ENCODE measurements at places on chromosomes 3 and 15. TPM values are rescaled to one million over a fixed set of nuclear protein-coding genes. Genes with fewer than 3 reads are reported as not detected.

FANCD2OS gene
- not detected for total RNA-seq

GNAI2 gene
- total RNA-seq = 48.7 TPM

TNK2 gene
- total RNA-seq = 20.8 TPM

SCAPER gene
- 3.6 TPM for total RNA-seq

AADAC gene
- 16.3 TPM for total RNA-seq

HAPLN3 gene
- 26.5 TPM for total RNA-seq

TMEM207 gene
- total RNA-seq = not detected

P2RY14 gene
- total RNA-seq = not detected

XIRP1 gene
- 0.06 TPM for total RNA-seq

NLGN1 gene
- not detected for total RNA-seq

P2RY12 gene
- total RNA-seq = not detected

FRMD5 gene
- 2.6 TPM for total RNA-seq

CELF6 gene
- total RNA-seq = 0.07 TPM

ZMYND10 gene
- 1.5 TPM for total RNA-seq

SCAANT1 gene
- not detected for total RNA-seq

PP2D1 gene
- total RNA-seq = not detected

RFTN1 gene
- total RNA-seq = 3.7 TPM

INSYN1 gene
- total RNA-seq = 2.2 TPM

LEO1 gene
- 52.0 TPM for total RNA-seq

PLSCR2 gene
- not detected for total RNA-seq

KNL1 gene
- 3.8 TPM for total RNA-seq

IL5RA gene
- not detected for total RNA-seq

TJP1 gene
- total RNA-seq = 80.2 TPM

SQOR gene
- 83.2 TPM for total RNA-seq

PLA1A gene
- 0.21 TPM for total RNA-seq

TMEM108 gene
- total RNA-seq = not detected

KLHL6 gene
- not detected for total RNA-seq

GUCA1C gene
- total RNA-seq = not detected

COL6A5 gene
- not detected for total RNA-seq

SAMMSON gene
- total RNA-seq = not detected

ZNF80 gene
- total RNA-seq = not detected

KBTBD13 gene
- total RNA-seq = not detected

SYNM gene
- 41.3 TPM for total RNA-seq

TRMT10C gene
- total RNA-seq = 33.3 TPM

ITIH1 gene
- not detected for total RNA-seq

CACNA2D3 gene
- 0.07 TPM for total RNA-seq

SNX1 gene
- total RNA-seq = 75.7 TPM

CCDC12 gene
- 59.8 TPM for total RNA-seq

FAIM gene
- 24.7 TPM for total RNA-seq

IL17RE gene
- 1.1 TPM for total RNA-seq

PTPRG gene
- total RNA-seq = 3.2 TPM

TNFAIP8L3 gene
- 16.4 TPM for total RNA-seq

MUSTN1 gene
- not detected for total RNA-seq

RTP1 gene
- total RNA-seq = not detected

TEX9 gene
- total RNA-seq = 5.0 TPM

ALG1L2 gene
- total RNA-seq = not detected

IGSF10 gene
- 0.54 TPM for total RNA-seq

TUBGCP5 gene
- total RNA-seq = 26.3 TPM

SLC25A36 gene
- 24.4 TPM for total RNA-seq

SOX14 gene
- not detected for total RNA-seq

CLK3 gene
- 35.2 TPM for total RNA-seq

FSIP1 gene
- 0.84 TPM for total RNA-seq
